ENCODE measurements at places on chromosomes 12 and 14.

DNA sequence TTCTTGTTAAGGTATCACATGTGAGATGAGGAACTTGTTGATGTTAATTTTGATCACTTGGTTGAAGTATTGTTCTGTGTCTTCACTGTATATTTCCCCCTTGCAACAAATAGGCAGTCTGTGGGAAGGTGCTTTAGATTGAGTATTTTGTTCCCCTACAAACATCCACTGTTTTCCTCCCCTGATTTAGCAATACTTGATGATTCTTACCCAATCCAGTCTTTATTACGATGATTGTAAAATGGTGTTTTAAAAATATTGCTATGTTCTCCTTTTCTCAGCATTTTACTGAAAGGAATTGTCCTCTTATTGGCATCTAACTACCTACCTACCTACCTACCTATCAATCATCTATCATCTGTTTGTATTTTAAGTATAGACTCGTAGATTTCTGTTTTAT is 66.3 kb downstream of the ETNK1 start:
- peak; percentile 8 for DNase-seq

DNA sequence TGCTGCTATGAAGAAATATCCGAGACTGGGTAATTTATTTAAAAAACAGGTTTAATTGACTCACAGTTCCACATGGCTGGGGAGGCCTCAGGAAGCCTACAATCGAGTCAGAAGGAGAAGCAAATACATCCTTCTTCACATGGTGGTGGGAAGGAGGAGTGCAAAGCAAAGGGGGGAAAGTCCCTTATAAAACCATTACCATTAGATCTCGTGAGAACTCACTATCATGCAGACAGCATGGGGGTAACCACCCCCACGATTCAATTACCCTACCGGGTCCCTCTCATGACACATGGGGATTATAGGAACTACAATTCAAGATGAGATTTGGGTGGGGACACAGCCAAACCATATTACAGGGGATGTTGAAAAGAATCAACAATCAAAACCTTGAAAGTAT is 74.9 kb downstream of the PPM1H start:
- no peak for DNase-seq

- no peak for DNase-seq
These were observed 371.3 kb upstream of the FAR2 start for GRCh38 chr12:28777603-28778365.

DNA sequence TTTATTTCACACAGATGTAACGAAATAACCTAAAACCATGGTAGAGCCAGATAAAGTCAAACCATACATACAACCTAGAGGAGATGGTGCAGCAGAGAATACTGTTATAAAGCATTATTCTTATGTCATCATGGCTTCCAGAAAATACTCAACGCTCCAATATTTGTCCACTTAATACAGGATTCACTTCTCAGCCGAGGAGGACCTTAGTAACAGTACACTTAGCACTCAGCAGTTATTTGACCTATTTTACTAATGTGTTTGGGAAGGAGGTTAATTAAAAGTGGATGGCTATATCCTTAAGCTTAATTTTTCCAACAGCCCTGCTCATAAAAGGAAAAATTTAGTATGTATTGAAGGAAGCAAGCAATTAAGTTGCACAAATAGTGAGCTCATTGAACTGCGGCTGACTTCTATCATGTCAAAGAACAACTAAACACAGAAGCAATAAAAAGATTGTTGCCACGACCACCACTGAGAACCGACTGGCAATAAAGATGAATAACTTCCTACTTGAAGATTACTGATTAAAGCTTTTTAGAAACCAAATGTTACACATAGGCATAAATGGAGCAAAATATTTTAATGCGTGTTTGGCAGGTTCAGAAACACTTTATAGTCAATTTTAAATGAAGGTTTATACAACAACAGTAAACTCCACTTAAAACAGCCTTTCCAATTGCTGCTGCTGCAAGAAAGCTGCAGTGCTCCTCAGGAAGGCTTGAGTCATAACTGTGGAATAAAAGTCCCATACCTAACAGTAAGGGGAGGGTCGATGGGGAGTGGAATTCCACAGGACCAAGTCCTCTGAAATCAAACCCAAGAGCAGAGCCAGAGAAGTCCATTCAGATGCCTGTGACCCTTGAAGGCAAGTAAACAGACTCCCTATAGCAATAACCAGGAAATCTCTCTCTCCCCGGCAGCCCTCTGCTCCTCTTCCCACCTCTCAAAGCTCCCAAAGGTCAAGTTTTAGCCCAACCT is 218.9 kb upstream of the CDKN3 start:
- DNase-seq, result peak; percentile 61

GRCh38 chr12:16668198-16668597 is 62.2 kb upstream of the LMO3 start:
- no peak for DNase-seq

GRCh38 chr14:31877255-31877798 is 199.8 kb upstream of the ARHGAP5 start:
- peak; percentile 16 for DNase-seq

GRCh38 chr14:53850714-53851296 is 105.8 kb downstream of the BMP4 start:
- no peak for DNase-seq

GRCh38 chr12:95908573-95908972 is 33.8 kb downstream of the CCDC38 start:
- no peak for DNase-seq

DNA sequence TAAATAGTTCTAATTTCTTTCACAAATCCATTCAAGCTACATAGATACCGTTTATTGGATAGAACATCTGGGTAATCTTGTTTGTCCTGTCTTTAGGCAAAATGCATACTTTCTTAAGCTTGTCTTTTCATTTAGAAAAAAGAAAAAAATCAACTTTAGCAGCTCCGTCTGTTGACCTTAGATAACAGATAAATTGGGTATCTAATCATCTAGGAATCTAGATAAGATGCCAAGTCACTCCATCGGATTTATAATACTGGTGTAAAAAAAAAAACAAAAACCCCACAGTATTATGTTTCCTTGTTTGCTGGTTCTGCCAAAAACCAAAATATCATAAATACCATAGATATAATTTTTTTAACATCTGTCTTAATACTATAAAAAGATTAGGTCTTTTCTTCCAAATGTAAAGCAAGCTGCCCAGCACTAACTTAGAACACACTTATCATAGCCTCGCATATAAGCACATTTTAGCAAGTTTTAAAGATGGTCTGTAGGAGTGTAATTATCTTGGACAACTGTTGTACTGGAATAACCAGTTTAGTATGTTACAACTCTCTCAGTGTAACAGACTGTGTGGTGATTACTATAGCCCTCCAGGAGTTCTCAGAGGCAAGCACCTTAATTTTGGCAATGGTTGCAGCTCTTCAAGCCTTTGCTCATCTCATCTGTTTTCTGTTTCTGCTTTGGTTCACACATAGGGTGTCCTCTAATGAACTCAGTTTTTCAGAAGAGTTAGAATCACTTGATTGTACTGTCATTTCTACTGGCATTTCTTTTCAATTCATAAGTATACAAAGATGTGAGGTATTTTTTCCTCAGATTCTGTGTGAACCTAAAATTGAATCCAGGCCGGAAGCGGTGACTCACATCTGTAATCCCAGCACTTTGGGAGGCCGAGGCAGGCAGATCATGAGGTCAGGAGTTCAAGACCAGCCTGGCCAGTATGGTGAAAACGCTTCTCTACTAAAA is 83.1 kb downstream of the ANO6 start:
- no peak for DNase-seq

DNA sequence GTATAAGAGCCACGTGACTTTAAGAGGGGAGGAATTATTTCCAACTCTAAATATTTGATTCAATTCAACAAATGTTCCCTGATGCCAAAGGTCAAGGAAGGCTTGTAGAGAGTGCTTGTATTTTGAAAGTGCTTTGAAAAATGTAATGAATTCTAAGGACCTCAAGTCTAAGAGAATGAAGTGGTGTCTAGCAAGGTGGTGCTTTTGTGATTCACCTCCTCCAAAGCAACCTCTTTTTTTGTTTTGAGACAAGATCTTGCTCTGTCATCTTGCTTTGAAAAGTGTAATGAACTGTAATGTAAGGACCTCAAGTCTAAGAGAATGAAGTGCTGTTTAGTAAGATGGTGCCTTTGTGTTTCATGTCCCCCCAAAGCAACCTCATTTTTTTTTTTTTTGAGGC is 13.7 kb downstream of the AK7 start:
- DNase-seq, result no peak

GRCh38 chr14:27886256-27886655 is 880.3 kb upstream of the FOXG1 start:
- DNase-seq, result no peak

GRCh38 chr14:92322516-92322915 is 449 bp upstream of the SLC24A4 start:
- no peak for DNase-seq

- no peak for DNase-seq
These were observed 1279.1 kb upstream of the FLRT2 start for GRCh38 chr14:84250893-84251292.

- DNase-seq, result no peak
These were observed 170.9 kb downstream of the PELI2 start for GRCh38 chr14:56289155-56289554.

DNA sequence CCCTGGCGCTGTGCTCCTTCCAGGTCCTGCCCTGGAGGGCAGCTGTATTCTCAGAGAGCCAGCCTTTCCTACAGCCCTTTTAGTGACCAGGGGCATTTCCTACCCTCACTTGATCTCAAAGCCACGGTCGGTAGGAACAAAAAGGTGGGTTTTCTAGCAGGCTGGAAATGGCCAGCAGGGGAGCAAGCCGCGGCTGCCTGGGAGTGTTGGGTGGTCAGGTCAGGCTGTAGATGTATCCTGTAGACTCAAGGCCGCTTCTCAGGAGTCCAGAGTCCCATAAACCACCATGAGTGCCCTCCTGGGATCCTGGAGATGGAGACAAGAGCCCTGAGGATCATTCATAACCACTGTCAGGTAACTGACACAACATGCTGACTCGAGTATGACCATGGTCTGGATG is 18.6 kb downstream of the CINP start:
- DNase-seq, result no peak

- DNase-seq, result no peak
These were observed 194.7 kb upstream of the FAR2 start for GRCh38 chr12:28954333-28954732.

- DNase-seq, result no peak
These were observed 329.8 kb downstream of the CACNA1C start for GRCh38 chr12:2382370-2383155.

- no peak for DNase-seq
These were observed 153.7 kb downstream of the CEP128 start for GRCh38 chr14:80787876-80788275.
